ENCODE measurements at places on chromosomes 12 and 14.
A peak's percentile ranks its signal among the peaks of the same experiment; 100 is the strongest.

DNA sequence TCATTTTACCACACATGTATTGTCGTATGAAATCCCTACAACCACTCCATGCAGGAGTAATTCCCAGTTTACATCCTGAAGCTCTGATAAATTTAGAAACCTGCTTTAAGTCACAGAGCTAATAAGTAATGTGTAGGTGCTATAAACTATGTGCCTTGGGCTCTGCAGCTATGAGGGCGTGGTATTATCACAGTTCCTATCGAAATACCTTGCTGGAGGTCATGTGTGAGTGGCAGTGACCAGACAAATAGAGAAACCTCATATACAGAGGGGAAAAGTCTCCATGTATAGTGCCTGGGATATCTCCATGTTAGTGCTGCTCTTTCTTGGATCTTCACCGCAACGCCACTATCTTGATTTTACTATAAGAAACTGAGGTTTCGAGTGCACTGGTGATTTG is 883 bp upstream of the TBC1D15 start:
- no peak for DNase-seq

DNA sequence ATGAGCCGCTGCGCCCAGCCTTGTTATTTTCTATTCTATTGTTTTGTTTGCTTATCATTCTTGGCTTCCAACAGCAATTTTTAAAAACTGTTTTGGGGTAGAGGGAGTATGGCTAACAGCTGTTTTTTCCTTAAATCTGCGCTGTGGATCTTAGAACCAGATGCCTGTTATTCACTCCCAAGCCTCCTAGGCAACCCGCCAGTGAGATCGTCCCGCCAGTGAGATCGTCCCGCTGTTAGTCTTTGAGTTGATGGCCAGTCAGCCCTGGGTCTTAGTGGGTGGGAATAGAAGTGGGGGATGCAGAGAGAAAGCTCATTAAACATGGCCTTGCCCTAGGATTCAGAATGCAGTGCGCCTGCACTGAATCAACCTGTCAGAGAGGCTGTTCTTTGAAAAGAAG is 67.3 kb upstream of the BICD1 start:
- DNase-seq, result no peak

GRCh38 chr14:56962444-56963080 is 152.3 kb upstream of the OTX2 start:
- no peak for DNase-seq

DNA sequence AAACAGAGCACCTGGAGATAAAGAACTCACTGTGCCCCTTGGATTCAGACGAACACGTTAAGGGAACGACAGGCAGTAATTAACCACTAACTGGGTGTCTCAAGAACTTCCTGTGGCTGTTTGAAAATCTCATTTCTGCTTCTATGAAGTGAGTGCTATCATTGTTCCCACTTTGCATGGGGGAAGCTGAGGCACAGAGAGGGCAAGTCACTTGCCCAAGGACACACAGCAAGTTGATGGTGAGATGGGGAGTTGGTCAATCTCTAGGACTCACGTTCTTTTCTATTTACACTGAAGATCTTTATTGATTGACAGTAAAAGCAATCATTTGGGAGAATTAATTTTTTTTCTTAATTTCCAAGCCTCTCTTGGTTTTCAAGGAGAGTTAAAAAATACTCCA is 26.8 kb upstream of the LHX5 start:
- no peak for DNase-seq

DNA sequence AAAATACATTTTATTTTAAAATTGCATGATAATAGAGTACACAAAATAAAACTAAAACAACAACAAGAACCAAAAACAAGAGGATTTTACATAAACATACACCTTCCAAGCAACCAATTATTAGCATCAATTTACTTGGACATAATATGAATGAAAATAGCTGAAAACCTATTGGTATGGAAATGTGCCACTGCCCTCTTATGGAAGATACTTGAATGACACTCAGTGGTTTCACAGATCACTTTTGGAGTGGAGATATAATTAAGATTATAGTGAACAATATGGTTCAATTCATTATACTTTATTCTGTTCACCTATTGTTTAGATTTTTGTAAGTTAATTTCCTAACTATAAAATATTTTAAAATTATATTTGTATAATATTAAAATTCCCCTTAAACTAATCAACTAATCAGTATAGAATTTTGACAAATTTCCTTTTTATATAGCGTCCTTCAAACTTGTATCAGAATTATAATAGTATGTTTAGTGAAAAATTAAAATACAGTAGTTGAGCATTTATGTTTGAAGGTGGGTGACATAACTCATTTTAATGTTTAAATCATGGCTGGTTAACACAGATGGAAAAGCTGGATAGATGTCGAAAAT is 70.1 kb downstream of the SLC6A15 start:
- peak; percentile 73 for DNase-seq

GRCh38 chr12:52148464-52149181 is 43.2 kb downstream of the KRT80 start:
- peak; percentile 93 for DNase-seq

DNA sequence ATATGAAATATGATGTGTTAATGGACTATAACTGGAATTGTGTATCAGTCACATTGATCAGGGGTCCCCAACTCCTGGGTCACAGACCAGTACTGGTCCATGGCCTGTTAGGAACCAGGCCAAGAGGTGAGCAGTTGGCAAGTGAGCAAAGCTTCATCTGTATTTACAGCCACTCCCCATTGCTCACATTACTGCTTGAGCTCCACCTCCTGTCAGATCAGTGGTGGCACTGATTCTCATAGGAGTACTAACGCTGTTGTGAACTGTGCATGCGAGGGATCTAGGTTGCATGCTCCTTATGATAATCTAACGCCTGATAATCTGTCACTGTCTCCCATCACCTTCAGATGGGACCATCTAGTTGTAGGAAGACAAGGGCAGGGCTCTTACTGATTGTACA is 72.3 kb downstream of the CDK17 start:
- DNase-seq, result no peak

DNA sequence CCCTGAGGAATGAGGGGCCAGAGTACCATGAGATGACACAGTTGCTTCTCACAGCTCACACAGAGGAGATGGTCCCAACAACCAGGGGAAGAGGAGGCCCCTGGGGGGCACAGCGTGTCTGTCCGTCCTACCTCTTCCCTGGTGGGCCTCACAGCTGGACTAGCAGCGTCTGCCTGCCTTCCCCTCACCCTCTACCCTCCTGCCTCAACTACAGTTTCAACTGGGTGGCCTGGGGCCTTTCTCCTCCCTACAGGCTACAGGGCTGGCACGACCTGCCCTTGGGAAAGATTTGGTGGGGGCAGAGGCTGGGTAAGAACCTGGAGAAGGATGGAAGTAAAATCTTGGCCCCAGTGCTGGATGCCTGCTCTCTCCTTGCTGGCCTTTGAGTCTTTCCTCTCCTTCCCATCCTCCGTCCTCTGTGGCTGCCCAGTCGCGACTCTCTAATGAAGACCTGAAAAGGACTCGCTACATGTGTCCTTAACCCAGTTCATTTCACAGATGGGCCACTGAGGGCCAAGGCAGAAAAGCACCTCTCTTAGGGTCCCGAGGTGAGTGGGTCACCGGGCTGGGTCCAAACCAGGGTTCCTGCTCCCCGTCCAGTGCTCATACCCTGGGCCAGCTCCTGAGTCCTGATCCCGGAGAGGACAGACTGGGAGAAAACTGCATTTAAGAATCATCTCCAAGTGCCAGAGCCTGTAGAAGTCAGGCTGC is 232.5 kb downstream of the BCL11B start:
- no peak for DNase-seq

GRCh38 chr14:20787025-20787424 is 6.0 kb downstream of the RNASE6 start:
- no peak for DNase-seq

DNA sequence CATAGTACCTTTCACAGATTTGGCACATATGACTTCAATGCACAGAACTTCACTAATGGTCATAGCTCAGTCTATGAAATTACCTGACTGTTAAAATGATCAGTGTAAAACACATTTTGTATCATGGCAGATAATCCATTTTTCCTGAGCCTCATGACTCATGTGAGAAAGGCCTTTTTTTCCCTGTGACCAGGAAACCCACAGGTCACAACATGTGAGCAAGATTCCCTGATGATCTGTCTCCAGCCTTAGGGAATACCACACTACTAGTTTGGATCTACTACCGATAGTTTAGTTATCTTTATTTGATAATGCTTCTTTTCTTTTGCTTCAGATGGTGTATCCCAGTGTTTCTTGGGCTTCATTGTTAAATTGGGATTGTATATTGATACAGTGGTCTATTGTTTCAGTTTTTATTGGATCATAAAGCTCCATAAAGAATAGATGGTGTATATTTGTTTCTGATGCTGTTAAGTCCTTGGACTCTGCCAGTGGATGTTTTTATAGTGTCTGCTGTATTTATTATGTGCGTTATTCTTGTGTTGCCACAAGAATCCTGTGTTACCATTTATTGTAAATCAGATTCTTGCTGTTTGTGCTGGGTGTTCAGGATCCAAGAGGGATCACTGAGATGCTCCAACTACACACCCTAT is 248.7 kb upstream of the PELI2 start:
- no peak for DNase-seq

DNA sequence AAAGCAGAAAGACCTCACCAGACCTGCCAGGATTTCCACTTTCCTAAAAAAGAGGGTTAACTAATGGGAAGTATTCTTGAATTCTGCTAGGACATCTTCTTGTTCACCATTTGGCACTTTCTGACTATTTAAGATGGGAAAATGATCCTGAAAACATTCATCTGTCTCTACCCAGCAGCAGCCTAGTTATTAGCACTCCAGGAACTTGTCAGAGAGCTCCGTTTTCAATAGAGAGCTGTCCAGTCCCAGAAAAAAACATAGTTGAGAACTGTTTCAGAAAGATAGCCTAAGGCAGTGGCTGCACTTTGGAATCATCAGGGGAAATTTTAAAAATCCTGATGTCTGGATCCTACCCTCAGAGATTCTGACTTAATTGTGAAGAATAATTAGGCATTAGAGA is 22.1 kb upstream of the CEP83 start:
- no peak for DNase-seq
